ENCODE measurements at places on chromosomes 5 and 9.
A peak's percentile ranks its signal among the peaks of the same experiment; 100 is the strongest.

DNA sequence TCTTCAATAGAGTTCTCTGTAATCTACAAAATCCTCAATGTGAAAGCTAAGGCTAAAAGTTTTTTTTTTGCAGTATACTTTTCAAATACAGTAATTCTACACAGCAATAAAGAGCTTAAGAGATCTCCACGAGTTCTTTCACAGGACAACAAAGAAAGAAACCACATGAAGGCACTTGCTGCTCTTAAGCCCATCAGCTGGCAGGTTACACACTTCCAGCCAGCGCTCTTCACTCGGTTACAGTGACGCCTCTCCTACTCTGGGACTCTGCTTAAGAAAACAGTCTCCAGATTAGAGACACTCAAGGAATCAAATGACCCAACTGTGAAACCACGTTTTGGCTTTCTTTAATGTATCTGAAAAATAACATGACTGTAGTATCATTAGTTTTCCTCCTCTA is 85.0 kb downstream of the ROR2 start:
- no peak for DNase-seq

DNA sequence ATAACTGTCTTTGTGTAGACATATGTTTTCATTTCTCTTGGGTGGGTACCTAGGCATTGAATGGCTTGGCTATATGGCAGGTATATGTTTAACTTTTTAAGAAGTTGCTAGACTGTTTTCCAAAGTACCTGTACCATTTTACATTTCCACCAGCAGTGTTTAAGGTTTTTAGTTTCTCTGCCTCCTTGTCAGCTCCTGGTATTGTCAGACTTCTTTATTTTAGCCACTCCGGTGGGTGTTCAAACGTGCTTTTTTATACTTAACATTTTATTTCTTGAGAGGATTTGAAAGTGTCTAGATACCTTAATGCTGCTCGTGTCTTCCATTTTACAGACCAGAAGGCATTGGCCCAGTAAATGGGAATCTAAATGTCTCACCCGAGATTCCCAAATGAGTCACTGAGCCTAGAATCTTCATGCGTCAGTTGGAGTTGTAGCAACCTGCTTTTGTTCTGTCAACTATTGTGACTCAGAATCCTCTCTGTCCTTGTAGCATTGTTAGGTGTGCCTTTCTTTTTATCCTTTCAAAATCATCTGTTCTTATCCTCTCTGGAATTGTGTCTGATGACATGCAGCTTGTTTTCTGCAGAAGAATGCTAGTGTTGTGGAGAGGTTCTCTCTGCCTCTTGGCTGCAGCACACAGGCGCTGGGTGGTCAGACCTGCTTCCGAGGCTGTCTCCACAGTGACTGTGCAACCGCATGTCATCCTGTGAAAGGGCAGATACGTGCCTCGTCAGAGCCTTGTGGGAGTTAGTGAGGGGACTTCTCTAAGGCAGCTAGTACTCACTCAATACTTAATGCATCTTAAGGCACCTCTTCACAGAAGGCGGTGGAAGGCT is 291.8 kb downstream of the AOPEP start:
- DNase-seq = no peak

- no peak for DNase-seq
These were observed 6.9 kb upstream of the GRPEL2 start for GRCh38 chr5:149338364-149338763.

DNA sequence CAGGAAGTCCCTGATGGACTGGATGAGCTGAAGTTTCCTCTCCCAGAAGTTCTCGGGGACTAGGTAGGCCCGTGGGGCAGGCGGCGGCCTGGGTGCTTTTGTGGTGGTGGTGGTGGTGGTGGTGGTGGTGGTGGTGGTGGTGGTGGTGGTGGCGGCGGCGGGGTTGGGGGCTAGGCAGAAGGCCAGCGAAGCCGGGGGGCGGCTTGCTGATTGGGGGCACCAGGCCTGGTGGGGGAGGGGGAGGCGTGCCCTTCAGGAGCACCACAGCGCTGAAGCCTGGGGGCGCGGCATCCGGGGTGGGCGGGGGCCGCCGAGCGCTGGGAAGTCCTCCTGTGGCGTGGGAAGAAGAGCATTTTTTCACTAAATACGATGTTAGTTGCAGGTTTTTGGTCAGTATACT is 26.9 kb downstream of the SPATA31C1 start:
- DNase-seq = no peak

DNA sequence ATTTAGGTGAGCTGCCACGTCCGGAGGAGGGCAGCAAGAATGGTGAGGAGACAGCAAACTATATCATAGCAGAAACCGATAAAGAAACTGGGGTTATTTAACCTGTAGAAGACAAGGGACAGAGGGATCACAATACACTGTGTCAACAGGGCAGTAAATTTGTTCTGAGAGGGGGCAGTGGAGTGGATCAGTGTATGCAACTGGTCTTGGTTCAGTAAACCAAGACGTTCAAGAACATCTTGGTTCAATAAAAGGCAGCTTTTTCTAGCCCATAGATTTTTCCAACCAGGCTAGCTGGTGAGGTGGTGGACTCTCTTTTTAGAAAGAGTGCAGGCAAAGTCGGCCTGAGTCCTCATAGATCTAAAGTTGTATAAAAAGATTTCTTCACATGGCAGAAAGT is 55.3 kb downstream of the PLAC8L1 start:
- no peak for DNase-seq

DNA sequence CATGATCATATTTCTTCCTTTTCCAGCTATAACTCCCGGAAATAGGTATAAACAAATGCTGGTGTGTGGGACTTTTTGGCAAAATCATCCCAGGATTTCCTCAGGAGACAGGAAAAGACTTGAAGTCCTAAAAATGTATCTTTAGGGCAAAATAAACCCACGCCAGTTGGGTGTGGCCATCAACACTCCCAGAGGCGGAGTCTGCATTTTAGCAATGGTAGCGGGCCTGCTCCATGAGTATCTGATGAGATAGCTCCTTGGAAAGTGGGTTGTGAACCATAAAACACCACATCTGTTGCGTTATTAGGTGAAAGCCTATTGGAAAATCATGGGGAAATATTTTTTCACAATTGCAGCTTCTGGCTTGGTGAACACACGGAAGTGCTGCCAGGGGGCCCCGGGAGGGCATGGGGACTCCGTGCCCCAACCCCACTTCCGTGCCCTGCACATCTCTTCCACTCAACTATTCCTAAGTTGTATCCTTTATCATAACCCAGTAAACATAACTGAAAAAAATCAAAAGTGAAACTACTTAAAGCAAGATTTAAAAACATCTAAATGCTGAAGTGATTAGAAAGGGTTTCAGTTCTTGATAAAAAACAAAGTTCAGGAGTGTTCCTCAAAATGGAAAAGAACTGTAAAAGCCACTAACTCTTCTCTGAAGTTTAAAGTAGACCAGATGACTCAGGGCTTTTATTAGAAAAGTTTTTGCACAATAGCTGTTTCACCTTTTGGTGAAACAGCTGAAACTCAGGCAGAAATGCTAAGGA is 111.2 kb downstream of the LRRC70 start:
- no peak for DNase-seq

DNA sequence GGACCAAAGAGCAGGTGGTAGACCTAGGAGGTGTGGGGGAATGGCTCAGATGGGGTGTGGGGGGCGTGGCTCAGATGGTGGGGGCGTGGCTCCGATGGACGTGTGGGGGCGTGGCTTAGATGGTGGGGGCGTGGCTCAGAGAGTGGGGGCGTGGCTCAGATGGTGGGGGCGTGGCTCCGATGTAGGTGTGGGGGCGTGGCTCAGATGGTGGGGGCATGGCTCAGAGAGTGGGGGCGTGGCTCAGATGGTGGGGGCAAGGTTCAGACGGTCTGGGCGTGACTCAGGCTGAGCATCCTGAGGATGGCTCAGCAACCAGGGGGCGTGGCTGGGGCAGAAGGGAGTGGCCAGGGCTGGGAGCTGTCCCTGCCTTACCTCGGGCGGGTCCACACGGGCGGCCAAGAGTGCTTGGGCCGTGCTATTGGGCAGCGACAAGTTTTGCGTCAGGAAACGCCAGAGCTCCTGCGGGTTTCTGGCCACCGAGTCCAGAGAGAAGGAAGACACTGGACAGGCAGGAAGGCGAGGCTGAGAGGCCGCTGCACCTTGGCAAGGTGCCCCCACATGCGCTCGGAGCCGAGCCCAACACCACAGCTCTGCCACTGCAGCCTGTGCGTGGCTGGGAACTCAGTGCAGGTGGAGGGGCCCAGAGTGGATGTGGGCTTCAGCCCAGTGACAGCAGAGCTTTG is 5.9 kb downstream of the ABCA2 start:
- DNase-seq = peak; percentile 94

- no peak for DNase-seq
These were observed 6.5 kb downstream of the OR13C8 start for GRCh38 chr9:104575456-104575855.

DNA sequence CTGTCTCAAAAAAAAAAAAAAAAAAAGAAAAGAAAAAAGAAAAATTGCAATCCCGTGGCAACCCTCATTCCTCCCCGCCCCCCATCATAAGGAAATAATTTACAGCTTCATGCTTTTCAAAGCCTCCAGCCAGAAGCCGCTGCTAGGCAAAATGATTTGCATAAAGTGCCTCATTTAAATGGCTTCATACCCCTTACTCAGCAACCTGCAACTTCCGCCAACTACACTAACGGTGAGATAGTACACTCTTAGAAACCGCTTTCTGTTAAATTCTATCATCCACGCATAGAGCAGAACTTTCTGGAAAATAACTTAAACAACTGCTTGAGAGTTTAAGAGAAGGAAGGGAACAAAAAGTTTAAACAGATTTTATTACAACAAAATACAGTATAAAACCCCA is 17.8 kb downstream of the SERINC5 start:
- DNase-seq = no peak

- DNase-seq = peak; percentile 27
These were observed 123.7 kb upstream of the NFIB start for GRCh38 chr9:14437354-14438231.

- DNase-seq = no peak
These were observed 275.6 kb downstream of the SEC61B start for GRCh38 chr9:99497641-99498040.

GRCh38 chr9:3528451-3528850 is 2.6 kb upstream of the RFX3 start:
- no peak for DNase-seq

DNA sequence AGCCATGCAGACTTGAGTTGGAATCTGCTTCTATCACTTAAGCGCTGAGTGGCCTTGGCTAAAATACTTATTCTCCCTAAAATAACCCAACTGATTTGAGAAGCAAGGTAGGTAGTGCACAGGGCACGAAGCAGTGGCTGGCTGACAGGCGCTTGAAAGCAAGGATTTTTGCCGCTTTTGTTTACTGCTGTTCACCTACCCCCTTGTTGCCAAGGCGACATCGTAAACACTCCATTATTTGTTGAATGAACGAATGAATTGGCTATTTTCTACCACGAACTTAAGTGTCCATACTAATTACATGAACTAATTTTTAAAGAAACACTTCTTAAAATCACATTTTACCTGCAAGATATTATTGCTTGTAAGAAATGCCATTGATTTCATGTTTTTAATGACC is 98.0 kb downstream of the ANKH start:
- DNase-seq = no peak

- DNase-seq = no peak
These were observed 203.6 kb upstream of the MVB12B start for GRCh38 chr9:126122901-126123616.

DNA sequence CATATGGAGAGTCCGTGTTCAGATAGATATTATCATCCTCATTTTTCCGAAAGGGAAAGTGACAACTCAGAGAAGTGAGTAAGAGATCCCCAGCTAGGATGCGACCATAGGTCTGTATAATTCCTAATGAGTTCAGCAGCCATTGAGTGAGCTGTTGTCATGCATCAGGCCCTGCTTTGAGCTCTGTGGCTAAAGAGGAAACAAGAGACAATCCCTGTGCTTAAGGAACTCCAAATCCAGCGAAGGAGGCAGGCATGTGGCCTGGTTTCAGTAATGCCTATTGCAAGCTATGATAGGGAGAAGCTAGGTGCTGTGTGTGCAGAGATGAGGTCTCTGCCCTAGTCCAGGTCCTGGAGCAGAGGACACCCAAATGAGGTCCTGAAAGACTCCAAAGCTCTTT is 192.8 kb downstream of the ACTL7B start:
- no peak for DNase-seq

DNA sequence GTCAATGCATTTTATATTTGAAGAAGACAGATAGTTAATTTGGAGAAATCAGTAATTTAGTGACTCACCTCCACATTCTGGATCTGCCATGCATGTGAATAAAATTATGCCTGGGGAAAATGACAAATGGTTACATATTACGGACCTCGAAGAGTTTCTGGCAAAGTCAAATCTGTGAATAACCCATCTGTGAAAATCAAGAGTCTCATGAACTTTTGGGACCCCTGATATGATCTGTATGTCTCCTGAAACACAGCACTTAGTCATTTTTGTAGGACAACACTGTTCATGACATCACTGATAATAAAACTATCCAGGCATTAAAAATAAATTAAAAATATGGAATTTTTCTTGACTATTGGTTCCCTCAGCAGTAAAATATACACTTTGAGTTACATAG is 584.5 kb downstream of the TLE4 start:
- no peak for DNase-seq

GRCh38 chr9:89077519-89077918 is 86.3 kb downstream of the S1PR3 start:
- DNase-seq = no peak

- DNase-seq = no peak
These were observed 24.3 kb downstream of the SHB start for GRCh38 chr9:38044706-38045105.

DNA sequence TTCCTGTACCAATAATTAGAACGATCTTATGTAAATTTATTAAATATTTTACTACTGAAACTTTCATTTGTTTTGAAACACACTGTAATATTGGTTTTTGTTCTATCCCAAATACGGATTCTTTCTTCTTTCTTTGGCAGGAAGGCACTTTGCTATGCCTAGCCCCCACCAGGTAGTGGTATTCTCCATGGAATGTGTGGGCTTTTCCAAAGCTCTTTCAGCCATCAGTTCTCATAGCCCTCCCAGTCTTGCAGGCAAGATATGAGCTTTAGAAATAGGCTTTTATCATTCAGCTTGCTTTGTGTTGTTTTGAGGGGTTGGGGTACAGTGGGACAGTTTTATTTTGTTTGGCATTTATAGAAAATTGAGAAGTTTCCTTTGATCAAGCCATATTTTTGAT is 107.5 kb downstream of the DMXL1 start:
- no peak for DNase-seq

- no peak for DNase-seq
These were observed 57.4 kb upstream of the SPRY4 start for GRCh38 chr5:142382186-142382585.

DNA sequence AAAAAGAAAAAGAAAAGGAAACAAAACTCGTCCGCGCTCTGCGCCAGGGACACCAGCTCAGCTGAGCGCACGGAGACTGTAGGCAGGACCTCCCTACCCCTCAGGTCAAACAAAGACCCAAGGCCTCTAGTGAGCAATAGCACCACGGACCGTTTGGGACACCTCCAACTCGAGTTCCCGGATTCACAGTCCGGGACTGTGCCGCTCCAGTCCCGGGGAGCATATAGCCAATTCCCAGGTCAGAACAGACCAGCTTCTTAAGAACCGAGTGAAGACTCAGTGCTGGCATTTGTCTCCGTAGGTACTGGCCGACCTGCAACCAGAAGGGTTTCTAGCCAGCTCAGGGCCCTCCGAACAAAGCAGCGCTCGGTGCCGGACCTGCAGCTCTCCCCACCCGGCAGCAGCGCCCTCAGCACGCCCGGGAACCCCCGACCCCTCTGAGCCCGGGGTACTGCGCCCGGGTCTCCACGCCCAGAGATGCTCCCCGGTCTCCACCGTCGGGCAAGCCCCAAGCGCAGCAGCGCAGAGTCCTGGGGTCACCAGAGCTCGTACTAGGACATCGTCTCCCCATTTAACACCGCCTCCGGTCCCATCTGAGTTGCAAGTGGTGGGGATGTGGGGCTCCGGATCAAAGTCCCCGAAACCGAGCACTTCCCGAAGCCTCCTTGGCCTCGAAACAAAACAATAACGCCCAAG is 591 bp downstream of the ABCA1 start:
- DNase-seq = no peak

GRCh38 chr9:109011231-109011671 is 2.0 kb downstream of the CTNNAL1 start:
- no peak for DNase-seq

Measured in NCI-H1048 (cell line).